ENCODE measurements at places on chromosomes 7 and 10.

DNA sequence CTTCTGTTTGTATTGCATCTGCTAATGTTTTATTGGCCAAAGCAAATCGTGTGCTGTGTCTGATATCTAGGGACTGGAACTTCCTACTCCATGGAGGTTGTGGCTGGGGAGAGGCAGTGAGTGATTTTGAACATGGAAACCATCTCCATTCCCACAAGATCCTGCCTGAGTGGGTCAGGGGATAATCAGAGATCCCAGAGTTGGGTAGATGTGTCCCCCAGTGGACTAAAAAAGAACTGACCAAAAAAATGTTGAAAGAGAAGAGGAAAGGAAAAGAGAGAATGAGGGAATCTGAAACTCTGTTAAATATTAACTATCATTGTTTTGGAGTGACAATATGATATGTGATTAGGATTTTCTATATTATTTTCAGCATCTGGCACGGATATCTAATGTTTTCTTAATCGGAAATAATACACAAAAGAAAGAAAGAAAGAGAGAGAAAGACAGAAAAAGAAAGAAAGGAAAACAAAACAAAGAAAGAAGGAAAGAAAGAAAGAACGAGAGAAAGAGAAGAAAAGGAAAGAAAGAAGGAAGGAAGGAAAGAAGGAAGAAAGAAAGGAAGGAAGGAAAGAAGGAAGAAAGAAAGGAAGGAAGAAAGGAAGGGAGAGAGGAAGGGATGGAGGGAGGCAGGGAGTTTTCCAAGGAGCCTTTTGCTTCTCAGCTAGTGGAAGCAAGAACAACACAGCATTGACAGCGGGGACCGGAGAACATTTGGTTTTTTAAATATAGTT is 638.5 kb downstream of the CCSER2 start:
- no peak for DNase-seq

- DNase-seq: no peak
Measured at GRCh38 chr7:108007261-108007660, 4.3 kb upstream of the LAMB1 start.

GRCh38 chr7:4444106-4444505 is 238.0 kb upstream of the FOXK1 start:
- no peak for DNase-seq

DNA sequence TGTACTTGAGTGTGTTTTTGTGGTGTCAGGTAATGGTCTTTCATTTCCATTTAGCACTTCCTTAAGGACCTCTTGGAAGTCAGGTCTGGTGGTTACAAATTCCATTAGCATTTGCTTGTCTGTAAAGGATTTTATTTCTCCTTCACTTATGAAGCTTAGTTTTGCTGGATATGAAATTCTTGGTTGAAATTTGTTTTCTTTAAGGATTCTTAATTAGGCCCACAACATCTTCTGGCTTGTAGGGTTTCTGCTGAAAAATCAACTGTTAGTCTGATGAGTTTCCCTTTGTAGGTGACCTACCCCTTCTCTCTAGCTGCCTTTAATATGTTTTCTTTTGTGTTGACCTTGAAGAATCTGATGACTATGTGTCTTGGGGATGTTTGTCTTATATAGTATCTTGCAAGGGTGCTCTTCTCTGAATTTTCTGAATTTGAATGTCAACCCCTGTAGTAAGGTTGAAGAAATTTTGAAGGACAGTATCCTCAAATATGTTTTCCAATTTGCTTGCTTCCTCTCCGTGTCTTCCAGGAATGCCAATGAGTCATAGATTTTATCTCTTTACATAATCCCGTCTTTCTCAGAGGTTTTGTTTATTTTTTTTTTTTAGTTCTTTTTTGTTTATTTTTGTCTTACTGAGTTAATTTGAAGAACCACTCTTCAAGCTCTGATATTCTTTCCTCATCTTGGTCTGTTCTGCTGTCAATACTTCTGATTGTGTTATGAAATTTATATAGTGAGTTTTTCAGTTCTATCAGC is 70.2 kb downstream of the SLC39A12 start:
- DNase-seq: no peak

GRCh38 chr10:49768329-49768728 is 6.2 kb upstream of the OGDHL start:
- DNase-seq: no peak

DNA sequence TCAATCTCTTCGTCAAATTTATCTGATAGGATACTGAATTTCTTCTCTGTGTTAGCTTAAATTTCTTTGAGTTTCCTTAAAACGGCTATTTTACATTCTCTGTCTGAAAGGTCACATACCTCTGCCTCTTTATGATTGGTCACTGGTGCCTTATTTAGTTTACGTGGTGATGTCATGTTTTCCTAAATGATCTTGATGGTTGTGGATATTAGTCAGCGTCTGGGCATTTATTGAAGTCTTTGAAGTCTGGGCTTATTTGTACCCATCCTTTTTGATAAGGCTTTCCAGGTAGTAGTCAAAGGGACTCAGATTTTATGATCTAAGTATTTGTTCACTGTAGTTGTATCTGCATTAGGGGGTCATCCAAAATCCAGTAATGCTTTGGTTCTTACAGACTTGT is 1407.5 kb upstream of the LRRTM3 start:
- DNase-seq: no peak

DNA sequence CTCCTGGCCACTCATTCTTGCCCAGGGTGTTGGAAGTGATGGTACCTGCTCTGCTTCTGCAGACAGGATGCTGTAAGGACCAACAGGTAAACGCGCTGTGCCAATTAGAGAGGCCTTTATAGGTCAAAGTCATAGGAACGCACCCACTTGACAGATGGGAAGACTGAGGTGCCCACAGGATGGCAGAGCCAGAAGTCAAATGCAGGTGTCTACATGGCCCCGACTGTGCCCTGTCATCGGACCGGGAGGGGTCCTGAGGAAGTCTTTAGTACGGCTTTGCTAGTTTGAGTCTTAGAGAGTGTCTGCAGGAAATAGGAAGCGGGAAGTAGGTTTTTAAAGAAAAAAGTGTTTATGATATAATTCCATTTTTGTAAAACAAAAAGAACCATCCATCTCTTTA is 57.3 kb downstream of the HK1 start:
- DNase-seq: no peak

GRCh38 chr7:80428161-80429054 is 83.5 kb downstream of the GNAT3 start:
- DNase-seq: no peak

All from GM12892 (cell line).